Activated naive CD4-positive, alpha-beta T cell treated with anti-CD3 and anti-CD28 coated beads, Interleukin-2, amount 50 U/mL, for 16 hours (primary cell): ENCODE measurements at places on chromosomes 5 and 9.

GRCh38 chr5:23614422-23614821 lies 107.0 kb downstream of the PRDM9 start:
- no peak for DNase-seq

DNA sequence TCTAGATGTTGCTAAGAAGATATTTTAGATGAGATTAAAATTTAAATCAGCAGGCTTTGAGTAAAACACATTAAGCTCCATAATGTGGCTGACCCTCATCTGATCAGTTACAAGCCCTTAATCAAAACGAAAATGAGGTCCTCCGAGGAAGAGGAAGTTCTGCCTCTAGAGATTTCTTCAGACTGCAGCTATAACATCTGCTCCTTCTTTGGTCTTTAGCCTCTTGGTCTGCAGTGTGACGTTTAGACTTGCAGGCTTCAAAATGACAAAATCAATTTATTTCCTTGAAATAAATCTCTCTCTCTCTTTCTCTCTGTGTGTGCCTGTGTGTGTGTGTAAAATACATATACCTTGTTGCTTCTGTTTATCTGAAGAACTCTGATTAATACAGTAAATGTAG lies 1429.8 kb upstream of the CDH9 start:
- no peak for DNase-seq

GRCh38 chr9:34634551-34635248 lies 2.9 kb downstream of the SIGMAR1 start:
- no peak for DNase-seq

DNA sequence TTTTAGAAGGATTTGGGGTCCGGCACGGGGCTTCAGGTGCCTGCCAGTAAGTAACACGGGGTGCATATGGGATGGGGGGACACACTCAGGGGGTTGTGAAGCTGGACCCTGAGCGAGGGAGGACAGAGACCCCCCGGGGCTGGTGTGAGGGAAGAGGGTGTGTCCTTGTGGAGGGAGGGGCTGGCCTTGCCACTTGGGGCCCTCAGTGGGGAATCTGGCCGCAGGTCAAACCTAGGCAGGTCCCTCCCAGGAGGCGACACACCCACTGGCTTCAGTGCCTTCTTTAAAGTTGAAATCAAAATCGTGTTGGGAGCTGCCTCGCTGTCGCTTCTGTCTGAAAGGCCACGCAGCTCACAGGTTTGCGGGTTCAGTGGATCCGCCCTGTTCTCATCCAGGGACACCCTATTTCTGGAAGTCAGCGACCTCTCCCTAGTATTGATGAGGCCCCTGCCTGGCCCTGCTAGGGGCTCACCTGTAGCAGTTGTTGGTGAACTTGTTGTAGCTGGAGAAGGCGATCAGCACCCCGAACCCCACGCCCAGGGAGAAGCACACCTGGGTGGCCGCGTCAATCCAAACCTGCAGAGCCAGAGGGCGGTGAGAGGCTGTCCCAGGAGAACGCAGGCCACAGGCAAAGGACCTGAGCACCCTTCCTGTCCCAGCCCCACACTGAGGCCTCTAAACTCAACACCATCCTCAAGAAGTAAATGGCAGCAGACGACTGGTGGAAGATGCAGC lies 29.4 kb downstream of the SLC6A3 start:
- no peak for DNase-seq
